ENCODE measurements at places on chromosomes 6 and 20.

GRCh38 chr6:19059102-19059501 lies 672.0 kb downstream of the RNF144B start:
- peak; percentile 14 for DNase-seq

GRCh38 chr6:3418496-3419060 lies 38.3 kb downstream of the SLC22A23 start:
- no peak for DNase-seq

DNA sequence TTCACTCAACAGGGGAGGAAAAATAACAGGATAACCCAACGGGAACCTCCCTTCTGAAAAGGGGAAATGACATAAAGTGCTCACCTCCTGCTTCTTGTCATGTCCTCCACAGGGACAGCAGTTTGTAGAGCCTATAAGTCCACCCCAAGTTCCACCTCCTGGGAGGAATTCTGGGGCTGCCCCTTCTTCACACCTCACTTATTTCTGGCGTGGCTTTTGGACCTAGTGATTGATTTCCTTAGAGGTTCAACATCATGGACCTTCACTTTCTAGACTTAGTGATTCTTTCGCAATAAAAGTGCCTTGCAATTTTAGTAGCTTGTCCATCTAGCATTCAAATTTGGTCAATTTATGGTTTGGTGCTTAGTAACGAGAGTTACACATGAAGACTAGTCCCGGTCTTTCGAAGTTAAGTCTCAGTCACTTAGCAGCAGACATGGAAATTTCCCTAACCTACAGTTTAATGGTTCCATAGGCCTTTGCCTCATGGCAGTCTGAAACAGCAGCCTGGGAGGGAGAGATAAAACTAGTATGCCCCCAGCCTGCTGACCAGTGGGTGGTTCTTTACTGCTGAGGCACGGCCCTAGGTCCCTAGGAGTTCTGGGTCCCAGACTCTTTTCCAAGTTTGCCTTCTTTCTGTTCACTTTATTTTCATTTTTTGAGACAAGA lies 59.2 kb upstream of the CDKAL1 start:
- no peak for DNase-seq

- DNase-seq = no peak
Measured at GRCh38 chr6:34901930-34902329, 12.9 kb downstream of the ANKS1A start.

DNA sequence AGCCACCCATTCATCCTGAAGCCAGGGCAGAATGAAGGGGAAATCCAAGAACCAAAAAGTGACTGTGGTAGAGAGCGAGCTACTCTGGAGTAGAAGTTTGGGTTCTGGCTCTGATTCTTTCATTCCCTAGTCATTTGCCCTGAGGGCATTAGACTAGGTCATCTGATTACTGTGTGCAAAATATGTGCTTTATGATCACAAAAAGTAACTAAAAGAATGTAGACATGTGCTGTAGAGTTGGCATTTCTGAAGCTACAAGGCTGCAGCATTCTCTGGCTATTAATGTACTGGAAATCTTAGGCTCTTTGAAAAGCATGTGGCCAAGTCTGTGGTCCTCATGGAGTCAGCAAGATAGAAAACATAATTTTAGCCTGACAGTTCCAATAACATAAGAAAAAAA lies 94.2 kb downstream of the TBC1D7 start:
- no peak for DNase-seq

GRCh38 chr20:4782378-4782772 lies 60.7 kb downstream of the PRND start:
- DNase-seq = peak; percentile 12

- no peak for DNase-seq
Measured at GRCh38 chr6:192313-192664, 100.0 kb upstream of the DUSP22 start.

DNA sequence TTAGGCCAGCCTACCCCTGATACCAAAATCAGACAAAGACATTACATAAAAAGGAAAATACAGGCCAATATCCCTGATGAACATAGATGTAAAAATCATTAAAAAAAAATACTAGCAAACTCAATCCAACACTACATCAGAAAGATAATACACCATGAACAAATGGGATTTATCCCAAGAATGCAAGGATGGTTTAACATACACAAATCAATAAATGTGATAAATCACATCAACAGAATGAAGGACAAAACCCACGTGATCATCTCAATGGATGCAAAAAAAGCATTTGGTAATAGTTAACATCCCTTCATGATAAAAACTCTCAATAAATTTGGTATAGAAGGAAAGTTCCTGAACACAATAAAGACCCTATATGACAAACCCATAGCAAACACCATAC lies 63.8 kb downstream of the SLC22A2 start:
- DNase-seq = no peak

GRCh38 chr20:45823949-45824835 lies 2.9 kb downstream of the TNNC2 start:
- no peak for DNase-seq

DNA sequence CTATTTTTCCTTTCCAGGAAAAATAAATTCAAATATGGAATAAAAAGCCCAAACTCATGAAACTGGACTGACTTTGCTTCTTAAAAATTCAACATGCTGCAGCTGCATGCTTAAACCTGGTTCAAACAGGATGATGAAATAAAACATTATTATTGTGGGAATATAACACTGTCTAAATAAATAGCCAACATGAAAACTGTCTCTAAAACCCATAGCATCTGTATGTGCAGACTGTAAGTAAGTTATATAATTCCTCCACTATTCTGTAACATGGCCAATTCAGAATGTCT lies 30.4 kb upstream of the AHI1 start:
- no peak for DNase-seq

- DNase-seq = no peak
Measured at GRCh38 chr20:31720486-31721407, 1.9 kb downstream of the BCL2L1 start.

DNA sequence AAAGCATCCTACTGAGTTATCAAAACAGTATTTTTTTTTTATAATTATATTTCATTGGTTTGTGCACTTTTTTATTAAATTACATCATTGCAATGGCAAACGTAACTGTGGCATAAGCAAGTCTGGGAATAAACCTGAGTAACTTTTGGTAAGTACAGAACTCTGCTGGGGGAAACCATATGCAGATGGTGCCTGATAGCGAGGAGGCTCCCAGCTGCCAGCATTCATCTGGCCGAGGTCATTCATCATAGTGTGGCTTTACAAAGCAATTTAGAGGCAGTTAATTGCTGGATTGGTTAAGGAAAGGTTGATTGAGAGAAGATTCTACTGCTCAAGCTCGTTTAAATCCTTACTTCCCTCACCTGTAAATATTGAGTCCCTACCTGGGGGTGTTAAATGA lies 52.6 kb downstream of the HECA start:
- peak; percentile 56 for DNase-seq

GRCh38 chr20:33082546-33082945 lies 3.1 kb downstream of the BPIFB4 start:
- no peak for DNase-seq

GRCh38 chr20:20334489-20334888 lies 33.4 kb upstream of the INSM1 start:
- DNase-seq = no peak

DNA sequence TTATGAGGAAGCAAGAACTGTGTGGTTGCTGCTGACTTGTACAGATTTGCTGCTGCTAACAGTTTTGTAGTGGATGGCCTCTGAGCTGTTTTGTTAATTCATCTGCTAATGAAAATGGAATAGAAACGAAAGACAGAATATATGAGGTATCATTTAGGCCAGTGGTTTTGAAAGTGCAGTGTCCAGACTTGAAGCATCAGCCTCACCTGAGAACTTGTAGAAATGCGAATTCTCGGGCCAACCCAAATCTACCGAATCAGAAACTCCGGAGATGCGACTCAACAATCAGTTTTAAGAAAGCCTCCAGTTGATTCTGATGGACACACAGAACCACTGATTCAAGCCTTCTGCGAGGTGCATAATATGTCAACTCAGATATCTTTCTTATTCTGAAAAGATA lies 62.5 kb downstream of the CAP2 start:
- no peak for DNase-seq

DNA sequence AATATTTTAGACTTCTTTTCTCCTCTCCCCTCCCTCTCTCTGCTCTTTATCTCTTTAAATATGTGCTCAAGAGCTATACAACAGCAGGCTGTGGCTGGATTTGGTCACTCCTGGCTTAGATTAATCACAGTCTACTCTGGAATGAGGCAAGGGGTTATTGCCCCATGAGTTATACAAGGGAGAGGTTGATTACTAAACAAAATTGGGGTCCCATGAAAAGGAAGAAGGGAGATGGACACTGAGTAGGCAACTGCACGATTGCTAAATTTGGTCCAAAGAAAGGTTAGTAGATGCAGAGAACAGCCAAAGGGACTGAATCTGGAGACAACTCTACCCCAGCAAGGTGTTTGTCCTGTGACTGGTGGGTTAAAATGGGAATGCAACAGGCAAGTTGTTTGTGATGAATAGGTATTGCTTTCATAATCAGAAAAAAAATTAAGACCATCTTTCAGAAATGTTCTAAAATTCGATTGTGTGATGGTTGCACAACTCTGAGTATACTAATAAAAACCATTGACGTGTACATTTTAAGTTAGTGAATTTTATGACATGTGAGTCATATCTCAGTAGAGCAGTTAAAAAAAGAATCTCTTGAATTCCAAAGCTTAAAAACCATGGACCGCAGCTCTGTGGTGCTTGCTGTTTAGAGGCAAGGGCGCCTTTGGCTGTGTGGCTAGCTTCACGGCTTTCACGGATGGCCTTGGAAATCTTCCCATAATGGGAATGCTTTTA lies 57.1 kb downstream of the KIZ start:
- DNase-seq = no peak

DNA sequence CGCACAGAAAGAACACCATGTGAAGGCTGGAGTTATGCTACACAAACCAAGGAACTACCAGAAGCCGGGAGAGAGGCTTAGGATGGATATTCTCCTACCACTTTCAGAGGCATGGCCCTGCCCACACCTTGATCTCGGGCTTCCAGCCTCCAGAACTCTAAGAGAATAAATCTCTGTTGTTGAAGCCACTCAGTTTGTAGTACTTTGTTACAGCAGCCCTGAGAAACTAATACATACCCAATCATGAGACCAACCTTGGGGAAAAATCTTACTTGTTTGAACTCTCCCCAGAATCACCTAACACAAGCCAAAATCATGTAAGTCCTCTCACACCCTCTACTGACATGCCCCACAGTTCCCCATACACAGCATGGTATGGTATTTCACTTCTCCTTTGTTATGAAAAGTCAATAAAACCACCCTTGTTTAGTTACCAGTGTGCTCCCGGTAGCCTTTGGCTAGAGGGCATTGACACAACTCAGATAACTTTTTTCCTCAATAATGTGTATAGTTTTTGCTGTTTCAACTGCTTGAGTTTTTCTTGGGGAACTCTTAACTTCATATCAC lies 40.7 kb upstream of the SLC2A12 start:
- DNase-seq = no peak

GRCh38 chr6:87745966-87746721 lies 44.1 kb upstream of the AKIRIN2 start:
- no peak for DNase-seq

DNA sequence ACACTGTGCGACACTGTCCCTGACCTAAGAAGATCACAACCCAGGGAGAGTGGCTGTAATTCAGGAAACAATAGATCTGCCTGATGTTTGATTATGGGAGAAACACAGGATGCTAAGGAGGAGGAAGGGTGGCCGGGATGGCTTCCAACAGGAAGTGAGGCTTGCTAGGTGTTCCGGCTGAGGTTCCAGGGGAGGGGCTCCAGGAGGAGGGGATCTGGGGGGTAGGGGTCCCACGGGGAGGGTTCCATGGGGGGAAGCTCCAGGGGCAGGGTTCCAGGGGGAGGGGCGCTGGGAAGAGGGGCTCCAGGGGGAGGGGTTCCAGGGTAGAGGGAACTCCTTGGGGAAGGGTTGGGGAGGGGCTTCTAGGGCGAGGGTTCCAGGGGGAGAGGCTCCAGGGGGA lies 48.6 kb downstream of the DAAM2 start:
- DNase-seq = no peak

- no peak for DNase-seq
Measured at GRCh38 chr20:53819973-53820451, 226.4 kb upstream of the ZNF217 start.

DNA sequence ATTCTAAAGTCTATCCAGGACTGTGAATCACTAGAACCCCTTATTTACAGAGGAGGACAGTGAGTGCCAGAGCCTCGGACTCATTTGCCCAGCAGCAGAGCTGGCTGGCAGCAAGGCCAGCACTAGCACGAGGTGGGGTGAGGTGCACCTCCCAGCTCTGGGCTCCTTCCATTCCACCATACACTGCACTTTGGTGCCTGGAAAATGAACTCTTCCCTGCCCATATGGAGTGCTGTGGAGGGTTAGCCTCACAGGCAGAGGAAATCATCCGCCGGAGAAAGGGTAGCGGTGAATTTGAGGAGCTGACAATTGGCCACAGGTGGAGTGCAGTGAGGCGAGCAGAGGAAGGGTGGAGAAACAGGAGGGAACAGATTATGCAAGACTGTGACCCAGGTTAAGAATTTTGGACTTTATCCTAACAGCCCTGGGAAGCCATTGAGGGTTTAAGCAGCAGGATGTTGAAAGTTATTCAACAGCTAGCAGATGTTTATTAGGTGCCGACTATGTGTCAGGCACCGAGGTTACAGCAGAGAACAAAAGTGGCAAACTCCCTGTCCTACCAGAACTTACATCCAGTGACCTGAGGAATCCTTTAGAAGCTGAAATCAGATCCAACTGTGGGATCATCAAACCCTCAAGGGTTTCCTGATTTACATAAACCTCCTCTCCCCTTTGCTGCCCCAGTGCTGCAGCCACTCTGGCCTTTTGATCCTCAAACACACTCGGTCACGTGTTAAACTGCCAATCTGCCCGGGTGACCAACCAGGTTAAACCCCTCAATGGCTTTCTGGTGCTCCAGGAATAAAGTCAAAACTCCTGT lies 6.2 kb downstream of the TRIM26 start:
- DNase-seq = no peak

All from NCI-H446 (cell line).